ENCODE measurements at places on chromosomes 12 and 14. TPM values are rescaled to one million over a fixed set of nuclear protein-coding genes. Genes with fewer than 3 reads are reported as not detected.

CCDC177 gene
- total RNA-seq, result not detected

RAD9B gene
- under 0.01 TPM for total RNA-seq

SLC39A5 gene
- 0.15 TPM for total RNA-seq

LUM gene
- total RNA-seq, result 100 TPM

ESPL1 gene
- 12.4 TPM for total RNA-seq

STRAP gene
- 121 TPM for total RNA-seq

GALNT9 gene
- 0.67 TPM for total RNA-seq

ACOT4 gene
- 1.6 TPM for total RNA-seq

NRXN3 gene
- total RNA-seq, result 0.15 TPM

EPYC gene
- 0.67 TPM for total RNA-seq

FLRT2 gene
- 2.2 TPM for total RNA-seq

CLEC14A gene
- total RNA-seq, result 6.2 TPM

VDR gene
- 3.5 TPM for total RNA-seq

KRT6A gene
- total RNA-seq, result 0.30 TPM

RPGRIP1 gene
- not detected for total RNA-seq

DEGS2 gene
- not detected for total RNA-seq

KRT6C gene
- total RNA-seq, result not detected

FIGNL2 gene
- under 0.01 TPM for total RNA-seq

RPS26 gene
- total RNA-seq, result 2,167 TPM

AKAP5 gene
- 0.17 TPM for total RNA-seq

GPRC5D gene
- total RNA-seq, result not detected

CABP1 gene
- not detected for total RNA-seq

SDR39U1 gene
- 18.8 TPM for total RNA-seq

TMPRSS12 gene
- not detected for total RNA-seq

ACRBP gene
- 0.89 TPM for total RNA-seq

SLC39A2 gene
- not detected for total RNA-seq

BCL2L2 gene
- total RNA-seq, result 13.4 TPM

NFE2 gene
- 0.15 TPM for total RNA-seq

APOF gene
- total RNA-seq, result not detected

SARNP gene
- 88.3 TPM for total RNA-seq

KERA gene
- not detected for total RNA-seq

OTOGL gene
- total RNA-seq, result 0.17 TPM

FAM216A gene
- total RNA-seq, result 22.0 TPM

FSCB gene
- total RNA-seq, result not detected

FAM181A gene
- not detected for total RNA-seq

CCDC88C gene
- 0.67 TPM for total RNA-seq

RD3L gene
- total RNA-seq, result not detected

CMKLR1 gene
- total RNA-seq, result under 0.01 TPM

OR11H12 gene
- not detected for total RNA-seq

SRRM4 gene
- total RNA-seq, result not detected

PLA2G1B gene
- total RNA-seq, result not detected

IL26 gene
- total RNA-seq, result not detected

All from bronchus fibroblast of lung (primary cell).